ENCODE measurements at places on chromosomes 3 and 15. TPM values are rescaled to one million over a fixed set of nuclear protein-coding genes. Genes with fewer than 3 reads are reported as not detected.
A peak's percentile ranks its signal among the peaks of the same experiment; 100 is the strongest.

DNA sequence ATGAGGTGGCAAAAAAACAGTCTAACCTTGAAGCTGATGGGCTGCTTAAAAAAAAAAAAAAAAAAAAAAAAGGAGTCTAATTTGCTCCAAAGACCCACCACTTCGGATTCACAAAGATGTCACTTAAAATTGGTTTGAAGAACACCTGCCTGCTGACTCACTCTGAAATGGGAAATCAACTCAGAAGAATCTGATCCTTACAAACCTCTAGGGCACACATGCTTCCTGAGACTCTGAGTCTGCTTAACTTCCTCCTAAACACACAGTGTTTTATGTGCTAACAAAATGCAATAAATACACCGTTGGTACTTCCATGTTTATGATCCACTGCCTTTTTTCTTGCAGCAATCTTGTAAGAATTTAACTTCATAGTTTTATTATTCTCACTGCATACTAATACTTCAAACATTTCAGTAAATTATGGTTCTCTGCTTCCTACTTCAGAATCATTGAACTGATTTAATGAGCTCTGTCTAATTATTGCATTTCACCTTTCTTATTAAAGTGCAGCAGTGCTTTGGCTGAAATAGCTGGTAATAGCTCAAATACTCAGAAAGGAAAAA, 73.0 kb upstream of the FRMD4B start:
- DNase-seq: no peak

GRCh38 chr3:49729966-49730609, 6.3 kb upstream of the GMPPB start:
- DNase-seq: no peak

GRCh38 chr15:41285285-41285684, 47.1 kb downstream of the OIP5 start:
- DNase-seq: no peak

DNA sequence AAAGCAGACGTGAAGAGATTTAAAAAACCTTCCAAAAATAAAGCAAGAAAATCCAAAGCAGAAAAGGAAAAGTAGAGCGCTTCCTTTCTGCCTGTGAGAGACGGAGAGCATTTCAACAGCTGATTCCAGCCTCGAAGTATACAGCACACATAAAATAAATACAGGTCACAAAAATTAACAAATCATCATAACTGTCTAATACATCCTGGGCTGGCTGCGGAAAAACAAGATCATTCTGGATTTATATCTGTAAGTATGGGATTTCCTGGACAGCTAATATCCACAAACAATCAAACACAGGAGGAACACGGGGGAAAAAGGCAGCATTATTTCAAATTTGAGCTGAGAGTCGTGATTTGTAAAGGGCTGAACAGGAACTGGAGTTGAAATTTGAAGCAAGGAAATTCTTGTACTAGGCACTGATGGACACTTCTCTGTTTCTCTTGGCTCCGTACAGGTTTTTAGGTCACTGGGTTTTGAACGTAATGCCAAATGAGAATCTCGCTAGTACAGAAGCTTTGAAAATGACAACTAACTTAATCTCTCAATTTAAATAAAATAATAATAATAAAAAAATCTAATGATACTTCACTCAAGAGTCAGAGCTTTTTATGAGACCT, 577.7 kb downstream of the FOXP1 start:
- no peak for DNase-seq

GRCh38 chr3:147371771-147372340, 34.5 kb downstream of the ZIC4 start:
- DNase-seq: no peak

- no peak for DNase-seq
These were observed 238.8 kb upstream of the WNT5A start for GRCh38 chr3:55725681-55726500.

COL8A1 gene
- total RNA-seq: 0.07 TPM

GRCh38 chr3:30835667-30836066, 58.8 kb downstream of the GADL1 start:
- DNase-seq: no peak

- no peak for DNase-seq
These were observed 241.8 kb upstream of the NR2F2 start for GRCh38 chr15:96088650-96089049.

ACP3 gene
- 0.79 TPM for total RNA-seq

DNA sequence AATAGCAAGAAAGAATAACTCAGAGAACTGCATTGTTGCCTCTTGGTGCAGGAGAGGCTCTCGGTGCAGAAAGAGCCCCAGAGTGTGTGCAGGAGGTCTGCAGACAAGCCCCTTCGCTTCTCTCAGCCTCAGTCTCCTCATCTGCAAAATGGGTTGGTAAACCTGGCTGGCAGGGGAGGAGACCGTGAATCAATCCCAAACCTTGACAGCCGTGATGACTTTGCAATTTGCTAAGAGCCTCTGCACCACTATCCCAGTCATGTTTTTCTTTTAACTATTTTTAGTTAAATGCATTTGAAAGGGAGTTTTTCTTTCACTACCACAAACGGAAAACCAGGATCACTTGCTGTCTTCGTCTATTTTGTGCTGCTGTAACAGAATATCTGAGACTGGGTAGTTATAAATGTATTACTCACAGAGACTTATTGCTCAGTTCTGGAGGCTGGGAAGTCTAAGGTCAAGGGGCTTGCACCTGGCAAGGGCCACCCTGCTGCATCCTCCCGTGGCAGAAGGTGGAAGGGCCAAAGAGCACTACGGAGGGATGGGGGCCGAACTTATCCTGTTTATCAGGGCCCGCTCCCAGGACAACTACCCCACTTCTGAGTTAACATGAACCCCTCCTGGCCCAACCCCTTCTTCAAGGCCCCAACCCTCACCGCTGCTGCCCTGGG, 14.2 kb upstream of the IQSEC1 start:
- DNase-seq: no peak

NR1D2 gene
- total RNA-seq: 60.9 TPM

- no peak for DNase-seq
These were observed 48.2 kb downstream of the PRKCI start for GRCh38 chr3:170270282-170270881.

DNA sequence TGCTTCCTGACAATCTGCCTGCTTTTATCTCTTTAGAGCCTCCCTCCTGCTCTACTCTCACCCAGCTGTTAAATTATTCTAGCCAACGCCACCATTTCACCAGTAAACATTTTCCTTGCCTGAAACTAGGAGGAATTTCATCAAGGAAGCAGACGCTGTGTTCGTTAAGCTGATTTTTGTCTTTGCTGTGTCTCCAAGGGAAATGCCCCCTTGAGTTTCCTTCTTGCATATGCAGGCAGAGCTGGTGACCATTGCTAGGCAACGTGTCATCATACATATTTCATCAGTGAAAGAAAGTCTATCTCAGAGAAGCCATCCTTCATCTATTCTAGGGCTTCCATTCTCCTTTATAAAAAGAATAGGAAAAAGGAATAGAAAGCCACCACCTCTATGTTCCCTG, 87.0 kb upstream of the ST8SIA2 start:
- DNase-seq: peak; percentile 24

GRCh38 chr3:13608969-13609725, 60.2 kb downstream of the FBLN2 start:
- DNase-seq: no peak

DPPA2 gene
- not detected for total RNA-seq

DNA sequence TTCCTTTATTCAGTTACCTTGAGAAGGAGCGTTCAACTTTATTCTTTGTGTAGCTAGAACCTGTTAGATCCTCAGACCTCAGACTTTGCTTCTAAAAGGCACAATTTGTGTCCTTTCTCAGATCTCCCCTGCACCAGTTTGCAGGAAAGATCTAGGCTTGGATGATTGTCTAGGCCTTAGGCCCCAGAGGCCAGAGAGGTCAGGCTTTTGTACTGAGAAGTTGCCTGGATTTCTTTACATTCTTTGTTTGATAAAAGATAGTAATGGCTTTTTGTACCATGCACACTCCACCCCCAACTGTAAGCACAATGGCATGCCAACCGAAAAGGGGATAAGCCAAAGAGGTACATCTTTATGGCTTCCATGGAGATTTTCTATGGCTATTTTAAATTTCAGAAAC, 719.6 kb upstream of the NR2F2 start:
- DNase-seq: no peak

GRCh38 chr3:10259798-10260197, 11.5 kb downstream of the TATDN2 start:
- DNase-seq: no peak

GRCh38 chr15:69557707-69558409, 105.2 kb downstream of the RPLP1 start:
- DNase-seq: no peak

- DNase-seq: no peak
These were observed 73.9 kb downstream of the ATP10A start for GRCh38 chr15:25789211-25789610.

TM4SF18 gene
- 0.34 TPM for total RNA-seq

GRCh38 chr3:98553021-98553563, 21.3 kb downstream of the GPR15 start:
- no peak for DNase-seq

DNA sequence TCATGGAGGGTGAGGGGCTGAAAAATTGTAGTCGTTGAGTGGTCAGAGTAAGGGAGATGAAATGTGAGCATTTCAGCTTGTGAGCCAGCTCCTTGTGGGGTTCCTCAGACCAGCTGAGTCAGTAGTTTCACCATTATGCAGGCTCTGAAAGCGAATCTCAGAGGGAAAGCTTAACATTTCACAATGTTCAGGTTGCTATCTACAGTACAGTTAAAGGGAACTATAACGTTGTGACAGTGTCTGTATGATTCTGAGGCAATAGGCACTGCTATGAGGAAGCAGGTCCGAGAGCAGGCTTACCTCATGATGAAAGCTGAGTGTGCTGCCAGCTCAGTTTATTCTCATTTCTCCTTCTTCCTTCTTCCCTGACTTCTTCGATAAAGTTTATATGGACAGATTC, 469.6 kb downstream of the EDEM1 start:
- no peak for DNase-seq

DNA sequence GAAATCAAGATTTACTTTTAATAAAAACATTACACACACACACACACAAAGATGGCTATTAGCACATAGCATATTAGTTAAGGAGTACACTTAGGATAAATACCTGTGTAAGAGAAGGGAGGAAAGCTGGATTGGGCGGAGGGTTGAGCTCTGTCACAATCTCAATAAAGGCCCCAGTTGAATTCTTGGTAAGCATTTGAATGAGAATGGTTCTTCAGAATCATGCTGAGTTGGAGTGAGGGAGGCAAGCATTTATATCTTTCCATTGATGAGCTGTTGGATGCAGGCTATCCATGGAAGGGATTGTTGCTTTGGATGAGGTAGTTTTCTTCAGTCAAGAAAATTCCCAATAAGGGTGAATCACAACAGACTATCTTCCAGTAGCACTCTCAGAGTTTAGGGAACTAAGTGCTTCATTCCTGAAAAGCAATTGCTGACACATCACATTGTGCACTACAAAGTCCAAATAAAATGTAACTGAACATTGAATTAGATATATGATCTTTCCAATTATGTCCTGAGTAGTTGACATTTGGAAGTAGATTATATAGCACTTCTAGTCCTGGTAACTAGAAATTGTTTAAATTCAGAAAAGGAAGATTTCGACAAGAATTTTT, 95.7 kb downstream of the SUCNR1 start:
- DNase-seq: no peak

GRCh38 chr3:119783255-119783654, 1.4 kb downstream of the NR1I2 start:
- DNase-seq: no peak

P2RY13 gene
- total RNA-seq: not detected

ALDH1L1 gene
- 0.81 TPM for total RNA-seq

CHDH gene
- total RNA-seq: 10.8 TPM

GRCh38 chr15:70272565-70273355, 175.0 kb upstream of the TLE3 start:
- no peak for DNase-seq

DNA sequence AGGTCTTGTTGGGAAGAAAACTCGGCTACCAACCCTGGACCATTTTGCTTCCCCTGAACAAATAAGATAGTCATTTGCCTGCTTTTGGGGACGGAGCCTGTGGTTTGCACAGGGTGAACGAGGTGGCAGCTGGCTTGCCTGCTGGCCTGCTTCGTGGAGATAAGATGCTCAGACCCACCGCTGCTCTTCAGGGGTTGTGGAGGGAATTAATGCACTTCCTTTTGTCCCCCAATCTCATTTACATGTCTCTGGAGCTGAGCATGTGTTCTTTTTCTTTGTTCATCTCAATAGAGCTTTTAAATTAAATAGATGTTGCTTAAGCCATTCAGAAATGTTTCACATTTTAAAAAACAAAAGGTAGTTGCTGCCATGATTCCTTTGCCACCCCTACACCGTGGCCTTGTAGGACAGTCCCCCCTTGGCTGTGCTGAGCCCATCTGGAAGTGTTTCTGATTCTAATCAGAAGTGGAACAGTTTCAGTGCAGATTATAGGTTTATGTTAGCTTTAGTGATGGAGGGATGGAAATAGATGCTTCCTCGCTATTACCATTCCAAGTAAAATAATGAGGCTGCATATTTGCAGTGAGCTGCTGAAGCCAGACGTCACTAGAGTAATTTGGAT, 25.6 kb downstream of the APBA2 start:
- DNase-seq: no peak

GRCh38 chr3:126944089-126944965, 38.6 kb upstream of the PLXNA1 start:
- no peak for DNase-seq

CCDC39 gene
- total RNA-seq: not detected

- no peak for DNase-seq
These were observed 119.7 kb downstream of the SST start for GRCh38 chr3:187550446-187550845.

All from HCT116 (cell line).